Esophagus muscularis mucosa (tissue), 4 donors: ENCODE measurements at places on chromosomes 3 and 15. TPM values are rescaled to one million over a fixed set of nuclear protein-coding genes. Genes with fewer than 3 reads are reported as not detected.

SEMA6D gene
- total RNA-seq = 3.8 TPM

GRCh38 chr3:172129850-172130716, 90.7 kb downstream of the FNDC3B start:
- peak; percentile 97 for DNase-seq
- no peaks in the 10 kb centered on the region for H3K27me3 ChIP-seq
- peak overlapping the region; percentile 64 for H3K27ac ChIP-seq
- no peak overlapping the region for H3K4me3 ChIP-seq
- H3K4me1 ChIP-seq = peaks cover 71% of the 10 kb centered on the region
- H3K36me3 ChIP-seq = peaks cover 4% of the 10 kb centered on the region

GRCh38 chr3:69665026-69665737, 74.1 kb upstream of the MITF start:
- H3K27me3 ChIP-seq = no peaks in the 10 kb centered on the region
- H3K36me3 ChIP-seq = no peaks in the 10 kb centered on the region
- no peak for DNase-seq
- H3K4me1 ChIP-seq = peaks cover 14% of the 10 kb centered on the region
- no peak overlapping the region for H3K4me3 ChIP-seq
- H3K27ac ChIP-seq = no peak overlapping the region

DNA sequence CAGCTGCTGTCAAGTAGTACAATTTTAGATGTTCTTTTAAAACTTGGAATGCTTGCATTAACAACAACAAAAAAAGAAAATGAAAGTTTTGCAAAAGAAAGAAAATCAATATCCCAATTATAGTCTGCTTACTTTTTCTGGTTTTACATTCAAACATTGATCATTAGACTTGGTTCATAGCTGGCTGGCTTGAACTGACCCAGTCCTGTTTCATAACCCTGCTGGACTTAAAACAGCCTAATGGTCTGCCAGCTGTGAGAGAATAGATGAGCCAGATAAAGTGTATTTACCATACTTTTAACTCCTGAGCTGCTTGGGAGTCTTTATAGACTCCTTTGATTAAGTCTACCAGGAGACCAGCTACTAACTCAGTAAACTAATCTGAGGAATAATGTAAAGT, 59.2 kb downstream of the PIAS1 start:
- H3K27me3 ChIP-seq = no peaks in the 10 kb centered on the region
- DNase-seq = no peak
- peaks cover 35% of the 10 kb centered on the region for H3K4me1 ChIP-seq

DNA sequence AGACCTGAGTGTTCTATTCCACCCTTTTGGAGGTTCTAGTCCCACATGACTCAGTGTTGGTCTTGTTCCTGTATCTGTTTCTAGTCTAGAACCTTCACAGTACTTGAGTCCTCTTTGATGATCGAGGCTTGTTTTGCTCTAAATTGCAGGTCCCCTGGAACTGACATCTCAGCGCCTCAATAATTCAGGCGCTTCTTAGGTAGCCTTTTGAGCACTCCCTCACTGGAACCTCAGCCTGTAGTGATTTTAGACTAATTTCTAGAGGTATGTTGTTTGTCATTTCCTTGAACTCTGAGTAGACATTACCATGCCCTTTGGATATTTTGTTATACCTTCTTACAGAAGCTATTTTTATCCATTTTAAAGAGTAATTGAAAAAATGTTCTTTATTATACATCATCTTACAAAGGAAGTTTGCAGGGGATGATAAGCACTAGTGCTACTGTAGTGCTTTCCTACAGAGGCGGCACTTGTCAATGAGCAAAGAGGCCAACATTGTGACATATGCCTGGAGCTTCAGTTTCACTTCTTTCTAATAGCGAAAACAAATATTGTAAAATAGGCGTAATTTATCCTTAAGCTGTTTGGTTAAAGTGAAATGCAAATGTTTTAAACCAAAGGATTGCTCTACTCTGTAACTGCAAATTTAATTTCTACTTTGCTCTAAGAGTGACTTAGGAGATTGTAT, 75.7 kb downstream of the EFL1 start:
- no peaks in the 10 kb centered on the region for H3K36me3 ChIP-seq
- H3K4me1 ChIP-seq = peaks cover 11% of the 10 kb centered on the region
- no peaks in the 10 kb centered on the region for H3K27me3 ChIP-seq
- no peak overlapping the region for H3K27ac ChIP-seq
- no peak for DNase-seq
- no peak overlapping the region for H3K4me3 ChIP-seq

GRCh38 chr15:81575436-81576123, 201.6 kb upstream of the TMC3 start:
- DNase-seq = no peak
- no peak overlapping the region for H3K27ac ChIP-seq
- no peaks in the 10 kb centered on the region for H3K4me1 ChIP-seq

SLCO3A1 gene
- total RNA-seq = 5.6 TPM

GRCh38 chr3:178302966-178303930, 233.0 kb upstream of the KCNMB2 start:
- no peak for DNase-seq
- H3K4me1 ChIP-seq = no peaks in the 10 kb centered on the region
- no peak overlapping the region for H3K4me3 ChIP-seq
- no peak overlapping the region for H3K27ac ChIP-seq
- no peaks in the 10 kb centered on the region for H3K36me3 ChIP-seq

- H3K4me1 ChIP-seq = no peaks in the 10 kb centered on the region
- no peaks in the 10 kb centered on the region for H3K36me3 ChIP-seq
- H3K4me3 ChIP-seq = no peak overlapping the region
- no peak overlapping the region for H3K27ac ChIP-seq
Measured at GRCh38 chr3:17500618-17501017, 241.8 kb downstream of the TBC1D5 start.

FANCD2OS gene
- not detected for total RNA-seq

DNA sequence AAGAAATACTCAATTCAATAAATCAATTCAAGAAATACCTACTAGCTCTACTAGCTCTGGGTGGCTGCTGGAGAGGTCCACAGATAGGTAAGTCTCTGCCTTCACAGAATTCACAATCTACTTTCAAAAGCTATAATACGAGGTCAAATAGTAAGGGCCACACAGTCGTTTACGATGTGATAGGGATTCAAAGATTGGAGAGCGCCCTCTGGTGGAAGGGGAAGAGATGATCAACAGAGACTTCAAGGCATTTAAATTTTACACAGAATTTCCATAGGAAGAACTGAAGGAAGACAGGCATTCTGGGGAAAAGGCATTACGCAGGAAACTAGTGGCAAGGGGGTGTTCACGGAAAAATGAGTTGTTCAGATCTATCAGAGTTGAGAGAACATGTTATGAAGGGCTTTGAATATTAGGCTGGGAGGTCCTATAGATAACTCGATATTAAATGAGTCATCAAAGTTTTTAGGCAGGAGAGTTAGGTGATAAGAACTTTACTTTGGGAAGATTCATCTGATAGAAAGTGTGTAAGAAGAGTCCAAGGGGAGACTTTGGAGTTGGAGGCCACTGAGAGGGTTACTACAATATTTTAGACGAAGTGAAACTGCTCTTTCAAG, 128.8 kb downstream of the FRMD5 start:
- H3K4me3 ChIP-seq = no peak overlapping the region
- H3K36me3 ChIP-seq = no peaks in the 10 kb centered on the region
- H3K4me1 ChIP-seq = no peaks in the 10 kb centered on the region
- H3K27ac ChIP-seq = no peak overlapping the region
- no peaks in the 10 kb centered on the region for H3K27me3 ChIP-seq

- H3K36me3 ChIP-seq = no peaks in the 10 kb centered on the region
- H3K4me1 ChIP-seq = no peaks in the 10 kb centered on the region
- H3K27ac ChIP-seq = no peak overlapping the region
- no peak for DNase-seq
- no peak overlapping the region for H3K4me3 ChIP-seq
Measured at GRCh38 chr3:42345811-42346210, 64.6 kb downstream of the LYZL4 start.

IL17RC gene
- total RNA-seq = 40.3 TPM

SAMD7 gene
- not detected for total RNA-seq

- H3K27me3 ChIP-seq = no peaks in the 10 kb centered on the region
- no peaks in the 10 kb centered on the region for H3K36me3 ChIP-seq
- no peak overlapping the region for H3K27ac ChIP-seq
Measured at GRCh38 chr3:98599647-98600411, 6.4 kb upstream of the CPOX start.

MINAR1 gene
- total RNA-seq = 0.13 TPM

DNA sequence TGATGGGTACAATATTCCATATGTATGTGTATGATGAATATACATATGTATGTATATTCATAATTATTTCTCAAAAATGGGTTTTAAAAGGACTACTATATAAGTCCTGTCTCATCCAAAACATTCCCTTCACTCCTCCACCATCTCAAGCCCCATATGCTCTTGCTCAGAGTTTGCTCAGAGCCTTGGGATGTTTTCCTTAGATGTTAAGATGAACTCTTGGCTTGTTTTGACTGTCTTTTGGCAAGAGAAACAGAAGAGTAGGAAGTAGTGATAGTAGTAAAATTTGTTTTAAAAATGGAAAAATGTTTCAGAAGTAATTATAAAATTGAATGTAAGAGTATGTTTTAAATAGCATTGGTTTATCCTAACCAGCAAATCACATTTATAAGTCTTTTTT, 6.2 kb upstream of the EPHA3 start:
- no peak overlapping the region for H3K4me3 ChIP-seq
- no peaks in the 10 kb centered on the region for H3K4me1 ChIP-seq
- H3K27ac ChIP-seq = no peak overlapping the region
- no peaks in the 10 kb centered on the region for H3K36me3 ChIP-seq
- no peak for DNase-seq

PCSK6 gene
- 16.1 TPM for total RNA-seq

- H3K4me3 ChIP-seq = no peak overlapping the region
- H3K36me3 ChIP-seq = no peaks in the 10 kb centered on the region
- DNase-seq = no peak
- H3K4me1 ChIP-seq = no peaks in the 10 kb centered on the region
- H3K27ac ChIP-seq = no peak overlapping the region
Measured at GRCh38 chr3:140056047-140056446, 121.1 kb downstream of the CLSTN2 start.

C15orf39 gene
- 13.8 TPM for total RNA-seq

GRCh38 chr3:111751961-111752360, 107.1 kb upstream of the PHLDB2 start:
- H3K27me3 ChIP-seq = no peaks in the 10 kb centered on the region
- H3K4me1 ChIP-seq = no peaks in the 10 kb centered on the region

GRCh38 chr3:151579571-151580270, 118.9 kb upstream of the IGSF10 start:
- H3K36me3 ChIP-seq = no peaks in the 10 kb centered on the region
- H3K27ac ChIP-seq = no peak overlapping the region
- peaks cover 20% of the 10 kb centered on the region for H3K4me1 ChIP-seq
- DNase-seq = no peak
- no peak overlapping the region for H3K4me3 ChIP-seq
- no peaks in the 10 kb centered on the region for H3K27me3 ChIP-seq

DNA sequence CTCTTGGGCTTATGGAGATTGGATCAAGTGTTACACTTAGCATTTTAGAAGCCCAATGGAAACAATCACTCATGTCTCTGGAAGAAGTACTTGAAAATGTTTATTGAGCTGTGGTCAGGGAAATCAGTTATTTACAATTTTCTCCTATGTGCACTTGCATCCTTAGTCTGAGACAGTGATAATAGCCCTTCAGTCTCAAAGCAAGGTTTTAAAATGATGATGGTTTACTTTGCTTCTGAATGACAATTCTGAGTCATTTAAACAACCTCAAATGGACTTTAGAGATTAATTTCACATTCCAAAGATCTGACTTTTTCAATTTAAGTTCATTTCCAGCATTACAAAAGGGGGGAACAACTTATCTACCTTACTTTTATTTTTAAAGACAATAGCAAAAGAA, 20.1 kb downstream of the TIPARP start:
- H3K36me3 ChIP-seq = peaks cover 49% of the 10 kb centered on the region
- no peak overlapping the region for H3K27ac ChIP-seq
- H3K4me3 ChIP-seq = no peak overlapping the region
- no peak for DNase-seq

- H3K36me3 ChIP-seq = no peaks in the 10 kb centered on the region
- DNase-seq = no peak
- H3K4me1 ChIP-seq = no peaks in the 10 kb centered on the region
- H3K27ac ChIP-seq = no peak overlapping the region
- H3K27me3 ChIP-seq = no peaks in the 10 kb centered on the region
- H3K4me3 ChIP-seq = no peak overlapping the region
Measured at GRCh38 chr3:95731753-95732152, 1082.6 kb upstream of the EPHA6 start.

GRCh38 chr3:33750211-33750548, 32.1 kb upstream of the CLASP2 start:
- H3K27me3 ChIP-seq = no peaks in the 10 kb centered on the region
- no peaks in the 10 kb centered on the region for H3K36me3 ChIP-seq
- no peak overlapping the region for H3K27ac ChIP-seq
- no peak overlapping the region for H3K4me3 ChIP-seq

DNA sequence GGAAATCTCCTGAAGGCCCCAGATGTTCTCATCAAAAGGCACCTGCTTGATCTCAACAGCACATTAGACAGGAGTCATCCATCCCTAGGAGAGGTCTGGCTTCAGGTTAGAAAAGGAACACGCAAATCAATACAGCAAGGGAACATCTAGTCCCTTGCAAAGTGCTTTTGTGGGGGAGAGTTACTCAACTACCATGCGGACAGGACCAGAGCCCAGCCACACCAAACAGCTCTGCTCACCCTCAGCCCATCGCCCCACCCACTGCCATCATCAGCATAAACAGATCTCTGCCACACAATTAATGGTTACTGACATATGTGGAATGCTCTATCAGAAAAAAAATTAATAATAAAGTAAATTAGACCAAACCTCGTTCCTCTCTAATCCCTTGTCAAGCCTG, 85.6 kb downstream of the MYLK start:
- H3K27ac ChIP-seq = no peak overlapping the region
- no peaks in the 10 kb centered on the region for H3K27me3 ChIP-seq
- H3K4me3 ChIP-seq = no peak overlapping the region
- DNase-seq = no peak
- H3K36me3 ChIP-seq = no peaks in the 10 kb centered on the region

- no peaks in the 10 kb centered on the region for H3K4me1 ChIP-seq
- H3K27me3 ChIP-seq = no peaks in the 10 kb centered on the region
- H3K36me3 ChIP-seq = no peaks in the 10 kb centered on the region
- H3K4me3 ChIP-seq = no peak overlapping the region
- no peak overlapping the region for H3K27ac ChIP-seq
Measured at GRCh38 chr3:182212479-182213076, 500.9 kb downstream of the SOX2 start.

GRCh38 chr15:54843006-54843405, 353.7 kb downstream of the RSL24D1 start:
- DNase-seq = no peak
- H3K27me3 ChIP-seq = no peaks in the 10 kb centered on the region

FSD2 gene
- total RNA-seq = not detected

A4GNT gene
- total RNA-seq = not detected

C3orf18 gene
- 21.9 TPM for total RNA-seq

GRCh38 chr3:44409640-44410410, 67.6 kb downstream of the ZNF445 start:
- no peaks in the 10 kb centered on the region for H3K4me1 ChIP-seq
- peaks cover 20% of the 10 kb centered on the region for H3K36me3 ChIP-seq
- no peak overlapping the region for H3K27ac ChIP-seq
- H3K27me3 ChIP-seq = no peaks in the 10 kb centered on the region
- H3K4me3 ChIP-seq = no peak overlapping the region
